ENCODE measurements at places on chromosomes 3 and 15. TPM values are rescaled to one million over a fixed set of nuclear protein-coding genes. Genes with fewer than 3 reads are reported as not detected.

DNA sequence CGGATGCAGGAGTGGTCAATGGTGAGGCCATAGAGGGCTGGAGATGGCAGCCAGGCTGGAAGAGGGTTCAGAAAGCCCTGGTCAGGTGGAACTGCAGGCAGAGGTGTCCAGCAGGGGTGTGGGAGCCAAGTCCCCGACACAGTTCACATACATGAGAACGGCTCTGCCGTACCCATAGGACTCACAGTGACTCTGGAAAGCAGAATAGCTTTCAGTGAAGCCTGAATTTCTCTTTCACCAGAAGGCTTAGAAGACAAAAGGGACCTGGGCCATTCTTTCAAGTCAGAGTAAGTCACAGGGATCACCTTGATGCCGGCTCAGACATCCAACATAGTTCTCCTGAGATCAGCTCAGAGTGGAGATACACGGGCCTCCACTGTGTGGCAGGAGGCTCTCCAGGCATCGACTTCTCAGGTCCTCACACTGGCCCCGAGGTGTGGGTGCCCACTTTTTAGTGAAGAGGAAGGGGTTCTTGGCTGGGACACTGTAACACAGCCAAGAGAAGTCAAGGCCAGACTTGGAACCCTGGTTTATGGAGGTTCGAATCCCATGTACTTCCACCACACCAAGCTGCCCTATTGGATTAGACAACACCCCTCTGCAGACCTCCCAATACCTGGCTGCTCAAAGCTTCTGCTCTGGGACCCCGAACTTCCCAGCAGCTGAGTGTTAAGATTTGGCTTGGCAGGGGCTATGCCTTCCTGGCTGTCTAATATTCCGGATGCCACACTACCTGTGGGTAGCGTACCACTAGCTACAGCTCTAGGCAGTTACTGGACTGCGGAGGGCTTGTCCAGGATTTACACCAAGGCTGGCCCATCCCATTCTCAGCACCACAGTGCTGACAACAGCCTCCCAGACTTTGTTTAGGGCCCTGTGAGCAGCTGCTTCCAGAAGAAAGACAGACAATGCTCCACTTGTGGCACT lies 40.4 kb upstream of the RAB6B start:
- no peak for DNase-seq

- DNase-seq: no peak
Observed at GRCh38 chr15:91967935-91968606, 114.6 kb downstream of the SLCO3A1 start.

DNA sequence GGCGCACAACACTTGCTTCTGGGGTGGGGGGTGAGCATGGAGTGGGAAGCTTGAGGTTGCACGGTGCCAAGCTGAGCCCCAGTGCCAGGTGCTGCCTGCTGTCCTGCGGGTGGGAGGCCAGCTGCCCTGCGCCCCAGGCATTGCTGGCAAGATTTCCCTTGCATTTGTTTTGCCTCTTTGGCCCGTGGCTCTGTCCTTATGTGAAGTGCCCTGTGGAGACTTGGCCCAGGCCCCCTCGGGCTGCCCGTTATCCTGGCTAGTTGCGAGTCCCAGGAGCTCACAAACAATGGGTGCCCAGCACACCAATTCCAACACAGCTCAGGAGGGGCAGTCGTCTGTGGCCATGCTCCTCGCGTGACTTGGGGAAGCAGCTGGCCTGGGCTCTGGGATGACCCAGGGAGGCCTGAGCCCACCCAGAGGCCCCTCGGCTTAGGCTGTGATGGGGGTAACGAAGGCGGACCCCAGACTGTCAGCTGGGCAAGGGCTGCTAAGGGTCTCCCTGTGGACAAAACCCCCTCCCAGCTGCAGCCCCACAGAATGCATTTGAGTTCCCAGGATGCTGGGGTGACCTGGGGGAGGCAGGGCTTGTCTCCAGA lies 5.9 kb downstream of the C3orf22 start:
- no peak for DNase-seq

DNA sequence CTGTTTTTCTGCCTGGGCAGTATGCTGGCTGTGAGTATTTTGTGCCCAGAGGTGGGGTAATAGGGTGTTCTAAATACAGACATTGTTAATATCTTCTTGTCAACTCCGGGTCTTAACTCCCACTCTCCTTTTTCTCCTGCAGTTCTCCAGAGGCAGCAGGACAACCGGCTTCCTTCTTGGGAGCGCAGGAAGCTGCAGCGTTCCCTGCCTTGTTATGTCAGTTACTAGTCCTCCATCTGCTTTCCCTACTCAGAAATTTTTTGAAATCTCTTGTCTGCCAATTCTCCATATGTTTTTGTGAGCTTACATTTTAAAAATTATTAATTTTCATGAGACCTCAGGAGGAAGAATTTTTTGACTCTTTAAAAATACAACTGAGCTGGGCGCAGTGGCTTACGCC lies 67.2 kb downstream of the NEO1 start:
- DNase-seq: no peak

GRCh38 chr3:188712248-188712924 lies 459.4 kb upstream of the TPRG1 start:
- DNase-seq: no peak

DNA sequence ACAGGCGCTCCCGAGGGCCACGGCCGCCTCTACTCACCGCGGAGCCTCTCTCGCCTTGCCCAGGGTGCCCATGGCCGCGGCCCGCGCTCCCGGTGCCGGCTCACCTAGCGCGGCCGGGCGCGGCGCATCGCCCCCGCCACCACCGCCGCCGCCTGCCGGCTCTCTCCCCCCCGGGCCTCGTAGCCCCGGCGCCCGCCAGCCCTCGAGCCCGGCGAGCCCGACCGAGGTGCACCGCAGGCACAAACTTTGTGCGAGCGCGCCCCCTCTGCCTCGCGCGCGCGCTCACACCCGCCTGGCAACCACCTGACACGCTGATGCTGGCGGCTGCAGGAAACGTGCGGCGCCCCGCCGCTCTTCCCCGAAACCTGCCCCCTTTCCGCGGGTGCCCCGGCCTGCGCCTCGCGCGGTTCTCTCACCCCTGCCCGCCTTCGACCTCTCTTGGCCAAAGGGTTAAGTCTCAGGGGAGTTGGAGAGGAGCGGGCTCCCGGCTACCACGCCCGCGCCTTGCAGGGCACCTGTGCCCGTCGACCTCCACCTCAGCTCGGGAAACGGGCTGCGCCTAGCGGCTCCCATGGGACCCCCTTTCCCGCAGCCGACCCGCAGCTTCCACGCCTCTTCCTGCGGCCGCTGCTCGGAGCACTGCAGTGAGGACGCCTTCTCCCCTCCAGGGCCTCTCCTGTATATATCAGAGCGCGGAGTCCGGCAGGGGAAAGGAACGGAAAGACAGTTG lies at the start of gene RASGRP1:
Gene RASGRP1 (minus strand): TSS at position 258 of the 730 bp plus-strand sequence. CDS start 186 bp downstream, at position 72.
- no peak for DNase-seq

- DNase-seq: no peak
Observed at GRCh38 chr15:28929200-28929599, 43.4 kb downstream of the APBA2 start.

- peak; percentile 72 for DNase-seq
Observed at GRCh38 chr15:48887144-48887543, 9.2 kb downstream of the EID1 start.

DNA sequence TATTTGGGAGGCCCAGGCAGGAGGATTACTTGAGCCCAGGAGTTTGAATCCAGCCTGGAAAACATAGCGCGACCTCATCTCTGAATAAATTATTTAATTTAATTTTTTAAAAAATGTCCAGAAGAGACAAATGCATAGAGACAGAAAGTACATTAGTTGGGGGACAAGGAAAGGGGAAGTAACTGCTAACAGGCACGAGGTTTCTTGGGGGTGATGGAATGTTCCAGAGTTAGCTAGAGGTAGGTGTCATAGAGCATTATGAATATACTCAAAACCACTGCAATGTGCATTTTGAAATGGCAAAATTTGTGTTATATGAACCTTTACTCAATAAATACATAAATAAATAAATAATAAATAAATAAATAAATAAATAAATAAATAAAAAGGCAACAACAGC lies 31.7 kb upstream of the CYP11A1 start:
- no peak for DNase-seq

DNA sequence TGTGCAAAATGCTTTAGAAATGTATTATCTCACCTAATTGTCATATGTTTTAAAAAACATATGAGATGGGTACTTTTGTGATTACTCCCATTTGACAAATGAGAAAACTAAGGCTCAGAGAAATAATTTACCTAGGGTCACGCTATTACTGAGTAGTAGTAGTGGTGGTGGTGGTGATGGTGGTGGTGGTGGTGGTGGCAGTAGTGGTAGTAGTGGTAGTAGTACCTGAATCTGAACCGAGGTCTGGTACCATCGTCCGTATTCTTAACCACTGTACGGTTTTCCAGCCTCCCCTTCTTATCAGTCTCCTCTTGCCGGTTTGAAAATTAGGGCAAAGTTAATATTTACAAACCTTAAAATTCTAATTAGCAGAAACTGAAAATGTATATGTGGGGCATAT lies 102.4 kb downstream of the KLHL25 start:
- DNase-seq: no peak

DNA sequence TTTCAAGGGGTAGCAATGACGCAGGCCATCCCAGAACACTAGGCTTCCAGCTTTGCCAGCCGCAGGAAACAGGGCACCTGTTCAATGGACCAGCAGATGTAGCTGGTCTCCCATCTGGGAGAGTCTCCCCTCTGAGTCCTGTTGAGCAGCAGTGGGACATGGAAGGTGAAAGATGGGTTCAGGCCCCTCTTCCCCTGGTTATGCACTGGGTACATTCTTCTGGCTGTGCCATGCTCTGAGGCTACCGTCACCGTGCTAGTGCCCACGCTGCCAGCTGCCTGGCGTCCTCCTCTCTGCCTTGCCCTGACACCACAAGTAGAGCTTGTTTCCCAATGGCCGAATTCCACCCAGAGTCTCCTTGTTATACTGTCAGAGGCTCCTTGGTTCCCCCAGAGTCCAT lies 63.1 kb downstream of the TLE3 start:
- DNase-seq: no peak

- no peak for DNase-seq
Observed at GRCh38 chr15:23606226-23606625, 40.8 kb downstream of the MKRN3 start.

GRCh38 chr3:132020058-132020457 lies 14.8 kb downstream of the CPNE4 start:
- no peak for DNase-seq

- DNase-seq: no peak
Observed at GRCh38 chr3:185813205-185813604, 11.6 kb downstream of the IGF2BP2 start.

DNA sequence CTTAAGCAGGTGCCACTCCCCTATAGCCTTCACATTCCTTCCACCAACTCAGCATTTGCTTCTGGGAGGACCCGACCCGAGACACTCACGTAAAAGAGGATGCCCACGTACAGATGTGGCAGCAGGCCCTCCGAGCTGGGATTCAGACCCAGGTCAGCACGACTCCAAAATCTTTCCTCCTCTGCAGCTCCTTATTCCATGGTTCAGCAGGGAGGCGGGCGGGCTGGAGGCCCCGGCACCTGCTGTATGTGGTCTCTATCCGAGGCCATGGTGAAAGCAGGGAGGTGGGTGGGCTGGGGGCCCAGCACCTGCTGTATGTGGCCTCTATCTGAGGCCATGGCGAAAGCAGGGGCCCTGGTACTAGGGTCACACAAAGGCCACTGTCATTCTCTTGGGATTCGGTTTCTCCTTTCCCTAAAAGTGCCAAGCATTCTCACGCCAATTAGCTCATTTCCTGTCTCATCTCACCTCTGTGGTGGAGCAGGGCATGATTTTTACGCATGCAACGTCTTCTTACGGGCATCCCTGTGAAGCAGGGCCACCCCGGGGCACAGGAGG lies 5.9 kb upstream of the MUC4 start:
- DNase-seq: no peak

DNA sequence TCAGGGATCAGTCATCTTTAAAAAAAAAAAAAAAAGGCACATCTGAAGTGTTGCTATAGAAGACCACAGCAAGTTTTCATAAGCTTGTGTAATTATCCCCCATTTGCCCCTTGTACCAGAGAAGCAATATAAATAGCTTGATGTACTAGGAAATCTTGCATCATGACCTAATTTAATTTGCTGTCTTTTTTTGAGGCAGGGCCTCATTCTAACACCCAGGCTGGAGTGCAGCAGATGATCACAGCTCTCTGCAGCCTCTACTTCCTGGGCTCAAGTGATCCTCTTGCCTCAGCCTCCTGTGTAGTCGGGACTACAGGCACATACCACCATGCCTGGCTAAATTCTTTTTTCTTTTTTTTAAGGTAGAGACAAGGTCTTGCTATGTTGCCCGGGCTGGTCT lies 88.7 kb downstream of the ARIH1 start:
- no peak for DNase-seq

DNA sequence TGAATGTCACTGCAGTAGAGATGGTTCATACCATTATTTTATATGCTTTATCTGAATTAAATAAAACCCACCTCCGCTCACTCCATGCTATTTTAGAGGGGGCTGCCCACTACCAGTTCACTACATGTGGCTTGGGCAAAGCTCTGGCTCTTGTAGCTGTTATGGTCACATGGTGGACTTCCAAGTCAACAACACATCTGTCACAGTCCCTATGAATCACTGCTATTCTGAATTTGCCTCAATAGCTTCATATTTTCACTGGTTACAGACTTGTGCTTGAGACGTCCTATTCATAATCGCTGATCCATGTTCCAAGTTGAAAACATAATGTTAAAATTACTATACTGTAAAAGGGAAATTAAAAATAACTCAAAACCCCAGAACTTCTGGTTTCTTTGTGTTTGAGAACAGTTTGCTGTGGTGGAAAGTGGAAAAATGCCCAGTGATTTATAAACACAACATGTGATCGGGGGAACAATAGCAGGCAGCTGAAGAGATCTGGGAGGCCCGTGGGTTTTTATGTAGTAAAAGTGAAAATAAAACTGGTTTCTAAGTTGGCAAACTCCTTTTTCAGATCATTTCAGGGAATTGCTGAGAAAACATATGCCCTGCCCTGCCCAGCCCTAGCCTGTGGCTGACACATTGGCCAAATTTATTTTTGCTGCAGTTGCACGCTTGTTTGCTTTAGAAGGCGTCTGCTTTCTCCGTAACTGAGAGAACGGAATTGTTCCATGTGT lies 128.8 kb upstream of the PRR23C start:
- DNase-seq: no peak

- DNase-seq: peak; percentile 11
Observed at GRCh38 chr15:77126529-77127326, 55.8 kb upstream of the TSPAN3 start.

- DNase-seq: no peak
Observed at GRCh38 chr3:139770577-139770976, 92.8 kb upstream of the NMNAT3 start.

DNA sequence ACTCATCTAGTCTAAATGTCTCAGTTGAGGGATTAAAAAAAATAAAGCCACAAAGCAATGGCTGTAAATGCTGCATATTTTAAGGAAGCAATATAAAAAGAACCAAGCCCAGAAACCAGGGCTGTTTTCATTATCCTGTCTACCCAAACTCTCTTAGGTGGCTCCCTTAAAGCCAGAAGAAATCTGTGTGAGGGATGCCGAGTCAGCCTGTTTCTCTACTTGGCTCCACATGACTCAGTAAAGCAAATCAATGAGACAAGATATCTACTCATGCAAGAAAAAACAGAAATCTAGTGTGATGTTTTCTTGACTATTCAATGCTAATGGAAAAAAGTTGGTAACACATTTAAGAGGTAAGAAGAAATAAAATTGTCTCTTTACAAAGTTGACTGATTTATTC lies 296.2 kb downstream of the ZBTB20 start:
- DNase-seq: no peak

GRCh38 chr3:183252973-183253527 lies at the start of gene B3GNT5:
B3GNT5 (plus strand) TSS chr3:183253253; CDS start chr3:183269799, 16,546 bp downstream.
- DNase-seq: peak; percentile 70

The NMB gene
- 9.0 TPM for total RNA-seq

The LRRIQ4 gene
- 0.04 TPM for total RNA-seq

The TOMM70 gene
- 45.7 TPM for total RNA-seq

The CELF6 gene
- total RNA-seq: 0.17 TPM

The IGF2BP2 gene
- total RNA-seq: 165 TPM

The SLC9C1 gene
- total RNA-seq: not detected

The ROBO2 gene
- total RNA-seq: 0.75 TPM

The PLSCR5 gene
- total RNA-seq: not detected

The UBA3 gene
- total RNA-seq: 62.2 TPM

The NSMCE3 gene
- 7.9 TPM for total RNA-seq
